ENCODE measurements at places on chromosomes 6 and 20.

DNA sequence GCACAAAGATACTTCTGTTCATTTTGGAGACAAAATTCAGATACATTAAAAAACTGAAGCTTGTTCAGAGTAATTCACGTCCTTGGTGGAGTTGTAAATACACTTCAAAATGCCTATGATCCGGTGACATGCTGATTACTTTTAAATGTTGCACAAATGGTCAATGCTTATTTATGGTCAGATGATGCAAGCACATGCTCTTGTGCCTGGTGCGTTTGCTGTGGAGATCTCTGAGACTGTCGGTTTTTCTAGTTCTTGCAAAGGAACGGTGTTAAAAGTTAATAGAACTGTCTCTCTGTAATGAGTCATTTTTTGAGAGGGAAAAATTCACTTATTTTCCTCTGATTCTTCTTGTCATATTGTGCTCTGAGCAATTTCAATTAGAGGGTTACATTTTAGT lies 45.2 kb upstream of the EDN3 start:
- DNase-seq = no peak

GRCh38 chr20:37152284-37152683 lies 26.8 kb upstream of the RPN2 start:
- no peak for DNase-seq

GRCh38 chr6:8382434-8382833 lies 52.9 kb downstream of the SLC35B3 start:
- DNase-seq = no peak

- no peak for DNase-seq
Measured at GRCh38 chr20:44052166-44052565, 134.8 kb downstream of the JPH2 start.

DNA sequence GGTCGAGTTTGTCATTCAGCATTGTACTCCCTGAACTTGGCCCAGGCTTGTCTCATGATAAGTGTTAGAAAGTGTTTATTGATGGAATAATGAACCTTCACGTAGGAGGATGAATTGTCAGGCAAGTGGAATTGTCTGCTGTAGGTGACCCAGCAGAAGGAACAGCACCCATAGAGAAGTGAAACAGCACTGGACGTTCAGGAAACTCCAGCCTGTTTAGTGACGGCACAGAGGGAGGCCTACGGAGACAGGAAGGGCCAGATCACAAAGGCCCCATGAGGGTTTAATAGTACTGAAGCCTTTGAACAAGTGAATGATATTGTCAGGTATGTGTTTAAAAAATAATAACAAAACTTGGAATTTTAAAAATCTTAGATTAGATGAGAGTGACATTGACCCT lies 2.9 kb downstream of the STX11 start:
- no peak for DNase-seq

DNA sequence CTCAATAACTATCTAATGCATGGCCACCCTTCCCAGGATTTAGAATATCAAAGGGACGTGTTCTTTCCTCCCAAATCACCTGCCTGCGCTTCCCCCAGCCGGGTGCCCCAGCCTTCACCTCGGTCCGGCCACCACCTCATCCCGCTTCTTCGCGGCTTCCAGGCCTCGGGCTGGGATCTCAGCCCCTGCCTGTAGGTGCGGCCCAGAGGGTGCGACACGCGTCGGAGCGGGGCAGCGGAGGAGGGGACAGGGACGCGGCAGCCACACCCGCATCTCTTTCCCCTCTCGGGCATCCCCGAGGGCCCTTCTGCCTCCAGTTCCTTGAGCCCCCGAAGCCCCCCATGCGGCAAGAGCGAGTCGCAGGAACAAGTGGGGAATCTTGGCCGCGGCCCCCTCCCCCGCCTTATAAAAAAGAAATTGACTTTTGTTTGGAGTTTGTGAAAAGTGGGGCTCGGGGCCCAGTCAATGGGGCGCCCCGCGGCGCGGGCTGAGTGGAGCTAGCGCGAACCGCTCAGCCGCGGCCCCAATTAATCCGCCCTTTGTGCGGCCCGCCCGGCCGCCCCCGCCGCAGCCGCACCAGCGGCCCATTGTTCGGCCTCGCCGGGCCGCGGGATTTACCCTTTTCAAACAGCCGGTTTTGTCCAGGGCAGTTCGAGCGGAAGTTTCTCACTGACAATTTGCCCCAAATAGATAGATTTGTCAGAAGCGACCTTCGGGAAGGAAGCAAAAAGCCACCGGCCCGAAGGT lies 8.4 kb upstream of the NR2E1 start:
- no peak for DNase-seq

DNA sequence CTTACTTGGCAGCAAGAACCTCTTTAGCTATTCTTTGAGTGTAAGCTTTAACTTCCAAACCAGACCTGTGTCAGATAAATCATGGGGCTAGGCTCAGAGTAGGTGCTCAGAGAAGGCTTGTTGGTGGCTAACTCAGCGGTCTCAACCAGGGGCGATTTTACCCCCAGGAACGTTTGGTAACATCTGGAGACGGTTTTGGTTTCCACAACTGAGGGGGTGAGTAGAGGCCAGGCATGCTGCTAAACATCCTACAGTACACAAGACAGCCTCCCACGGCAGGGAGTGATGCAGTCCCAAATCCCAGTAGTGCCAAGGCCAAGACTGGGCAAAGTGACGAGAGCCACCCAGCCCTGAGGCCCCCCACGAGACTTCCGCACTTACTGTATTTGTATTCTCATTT lies 59.2 kb downstream of the RAB44 start:
- DNase-seq = no peak

DNA sequence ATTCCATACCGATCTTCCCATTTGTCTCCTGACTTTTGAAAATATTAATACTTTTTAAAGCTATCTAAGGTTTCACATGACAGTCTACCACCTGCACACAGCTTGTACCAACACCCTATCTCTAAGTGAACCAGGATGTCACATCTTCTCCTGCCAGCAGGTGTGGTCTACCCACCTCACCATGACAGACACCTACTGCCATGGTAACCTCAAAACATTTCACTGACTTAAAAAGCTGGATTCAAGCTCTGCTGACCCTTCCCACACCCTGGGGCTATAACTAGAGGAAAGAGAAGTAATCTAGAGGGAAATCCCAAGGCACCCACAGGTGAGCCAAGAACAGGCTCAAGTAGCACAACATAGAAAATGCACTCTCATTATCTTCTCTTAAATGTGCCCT lies 1.2 kb downstream of the SLC17A3 start:
- DNase-seq = peak; percentile 51

GRCh38 chr6:24188578-24189080 lies 62.6 kb downstream of the NRSN1 start:
- DNase-seq = no peak

- DNase-seq = no peak
Measured at GRCh38 chr6:56318851-56319250, 71.5 kb upstream of the COL21A1 start.

DNA sequence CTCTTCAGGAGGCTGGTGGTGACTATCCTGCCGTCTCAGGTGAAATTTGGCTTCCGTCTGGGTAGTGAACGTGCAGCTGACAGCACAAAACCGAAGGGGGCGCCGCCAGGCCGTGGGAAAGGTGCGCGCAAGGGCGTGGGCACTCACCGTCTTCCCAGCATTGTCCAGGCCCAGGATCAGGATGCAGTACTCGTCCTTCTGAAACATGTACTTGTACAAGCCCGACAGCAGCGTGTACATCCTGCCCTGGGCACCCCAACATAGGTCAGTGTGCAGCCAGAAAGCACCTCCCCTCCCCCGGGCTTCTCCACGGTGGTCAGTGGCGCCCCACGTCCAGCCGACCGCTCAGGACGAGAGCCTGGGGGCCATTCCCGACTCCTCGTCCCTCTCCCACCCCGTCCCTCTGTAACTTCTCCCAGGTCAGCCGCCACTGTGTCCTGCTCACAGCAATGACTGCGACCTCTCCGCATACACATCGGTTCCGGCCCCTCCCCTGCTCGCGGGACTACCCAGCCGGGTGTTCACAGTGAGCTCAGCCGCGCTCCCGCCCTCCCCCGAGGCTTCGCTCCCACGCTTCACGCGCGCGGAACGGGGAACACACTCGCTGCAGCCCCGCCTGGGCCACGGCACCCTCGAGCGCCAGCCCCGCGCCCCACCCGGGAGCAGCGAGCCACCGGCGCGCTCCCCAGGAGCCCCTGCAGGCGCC lies 771 bp downstream of the ARFRP1 start:
- peak; percentile 68 for DNase-seq
